ENCODE measurements at places on chromosomes 16 and 17. TPM values are rescaled to one million over a fixed set of nuclear protein-coding genes. Genes with fewer than 3 reads are reported as not detected.

The SLC12A3 gene
- total RNA-seq = not detected

The COX10 gene
- total RNA-seq = 31.0 TPM

The NPTX1 gene
- under 0.01 TPM for total RNA-seq

The PLA2G10 gene
- total RNA-seq = 0.66 TPM

The EVPL gene
- 224 TPM for total RNA-seq

The KRTAP9-8 gene
- not detected for total RNA-seq

The FOXC2 gene
- total RNA-seq = 0.23 TPM

The PLCG2 gene
- total RNA-seq = 6.5 TPM

GRCh38 chr16:86072328-86073102 is 173.6 kb downstream of the IRF8 start:
- no peak for DNase-seq

- no peak for DNase-seq
Measured at GRCh38 chr17:56891751-56892150, 22.1 kb downstream of the TRIM25 start.

GRCh38 chr16:72833482-72833881 is 214.4 kb downstream of the ZFHX3 start:
- no peak for DNase-seq

GRCh38 chr17:73465953-73466230 is 154.1 kb upstream of the CDC42EP4 start:
- DNase-seq = no peak

DNA sequence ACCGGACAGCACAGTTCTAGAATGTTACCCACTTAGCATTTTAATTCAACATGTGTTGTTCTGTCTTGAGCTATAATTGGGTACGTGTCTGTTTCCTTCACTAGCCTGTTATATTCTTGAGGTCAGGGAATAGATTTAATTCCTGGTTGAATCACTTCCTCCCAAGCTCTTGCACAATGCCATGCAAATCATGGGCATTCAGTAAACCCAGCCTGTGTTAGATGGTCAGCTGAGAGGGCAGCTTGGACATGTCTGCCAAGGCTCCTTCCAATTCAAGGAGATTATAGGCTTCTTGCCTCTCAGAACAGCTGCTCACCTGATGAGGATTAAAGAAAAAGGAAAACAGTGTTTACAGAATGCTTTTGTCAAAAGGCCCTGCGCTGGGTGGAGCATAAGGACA is 12.6 kb downstream of the C1QTNF1 start:
- DNase-seq = no peak

DNA sequence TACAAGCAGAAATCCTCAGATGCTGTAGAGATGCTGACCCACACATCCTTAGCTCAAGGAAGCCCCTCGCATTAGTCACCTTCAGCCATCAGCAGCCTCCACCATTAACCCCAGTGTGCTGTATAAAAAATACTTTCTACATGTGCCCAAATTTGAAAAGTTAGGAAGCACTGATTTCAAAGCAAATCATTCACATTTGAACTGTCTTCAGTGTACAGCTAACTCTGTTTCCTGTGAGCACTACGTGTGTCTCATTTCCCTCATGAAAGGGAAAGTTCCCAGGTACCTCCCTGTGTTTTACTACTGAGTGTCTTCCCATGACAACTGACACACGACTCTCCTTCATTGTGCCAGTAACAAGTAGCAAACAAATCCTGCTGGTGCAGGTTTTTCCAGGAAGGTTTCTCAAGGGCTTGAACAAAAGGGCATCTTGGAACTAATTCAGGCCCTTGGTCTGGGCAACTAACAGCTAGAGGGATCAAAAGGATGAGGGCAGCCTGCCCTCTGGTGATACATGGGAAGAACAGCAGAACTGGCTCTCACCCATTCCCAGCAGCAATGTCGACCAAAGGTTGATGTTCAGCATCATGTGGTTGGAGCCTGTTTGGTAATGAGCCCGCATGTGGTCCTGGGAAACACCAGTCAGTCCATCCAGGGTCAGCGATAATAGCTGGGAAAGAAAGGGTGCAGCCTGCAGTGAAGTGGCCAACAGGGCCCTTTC is 4.0 kb downstream of the SLC35B1 start:
- no peak for DNase-seq

- no peak for DNase-seq
Measured at GRCh38 chr17:38442548-38442947, 14.3 kb downstream of the ARHGAP23 start.

GRCh38 chr16:22116095-22116700 is 23.9 kb downstream of the VWA3A start:
- no peak for DNase-seq

GRCh38 chr17:63647936-63648335 is 25.7 kb downstream of the MAP3K3 start:
- DNase-seq = no peak

DNA sequence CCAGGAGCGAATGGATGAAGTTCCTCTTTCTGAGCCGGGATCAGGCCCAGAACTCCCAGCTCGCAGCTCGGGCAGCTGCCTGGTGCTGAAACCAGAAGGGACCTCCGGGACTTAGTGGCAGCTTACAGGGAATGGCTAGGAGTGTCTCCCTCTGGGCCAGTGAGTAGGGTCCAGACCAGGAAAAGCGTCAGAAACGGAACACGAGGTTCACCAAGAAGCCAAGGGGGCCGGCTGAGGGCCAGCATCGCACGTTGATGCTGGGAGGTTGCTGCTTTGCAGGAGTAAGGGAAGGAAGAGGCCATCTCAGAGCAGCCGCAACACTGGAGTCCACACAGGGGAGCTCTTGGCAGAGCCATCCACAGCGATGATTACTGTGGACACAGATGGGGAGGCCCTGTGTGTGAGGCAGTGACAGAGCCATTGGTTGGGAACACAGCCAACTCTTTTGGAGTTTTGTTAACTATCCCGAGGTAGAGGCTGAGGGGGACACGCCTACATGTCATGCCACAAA is 74.0 kb upstream of the CREBBP start:
- DNase-seq = no peak

- DNase-seq = no peak
Measured at GRCh38 chr17:66978514-66979061, 14.1 kb downstream of the CACNG4 start.

DNA sequence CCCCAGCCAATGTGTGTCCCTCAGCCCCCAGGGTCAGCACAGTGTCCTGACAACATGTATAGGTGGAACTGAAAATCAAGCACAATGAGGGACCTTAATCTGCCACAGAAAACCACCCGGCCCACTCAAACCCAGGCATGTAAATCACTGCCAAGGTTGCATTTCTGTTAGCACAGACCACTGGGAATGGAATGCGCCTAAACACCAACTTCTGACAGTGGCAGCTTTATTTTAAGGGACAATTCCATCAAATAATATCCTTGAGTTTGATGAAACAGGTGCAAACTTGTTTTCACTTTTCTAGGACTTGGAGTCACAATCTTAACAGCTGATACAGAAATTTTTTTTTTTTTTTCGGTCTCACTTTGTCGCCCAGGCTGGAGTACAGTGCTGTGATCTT is 37.3 kb upstream of the MRPS23 start:
- DNase-seq = no peak

GRCh38 chr16:88705076-88705684 is 1.0 kb downstream of the RNF166 start:
- DNase-seq = no peak

GRCh38 chr17:78434455-78435329 is 56.2 kb downstream of the PGS1 start:
- DNase-seq = no peak

GRCh38 chr16:83552228-83552627 is 255.6 kb upstream of the HSBP1 start:
- DNase-seq = no peak

DNA sequence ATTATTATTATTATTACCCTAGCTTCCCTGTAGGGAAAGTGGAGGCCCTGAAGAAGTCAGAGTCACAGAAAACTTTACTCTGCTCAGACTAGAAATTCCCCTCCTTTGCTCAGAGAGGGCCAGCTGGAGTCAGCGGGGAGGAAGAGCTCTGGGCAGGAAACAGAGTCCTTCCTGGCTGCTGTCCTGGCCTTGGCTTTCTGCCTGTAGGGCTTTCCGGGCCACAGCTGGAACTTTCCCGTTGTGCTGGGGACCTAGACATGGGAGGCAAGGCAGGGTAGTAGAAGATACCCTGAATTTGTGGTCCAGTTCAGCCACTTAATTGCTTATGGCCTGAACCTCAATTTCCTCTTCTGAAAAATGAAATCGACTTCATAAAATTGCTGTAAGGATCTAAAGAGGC is 14.0 kb upstream of the CCL2 start:
- no peak for DNase-seq

GRCh38 chr17:79627766-79628690 is 17.2 kb upstream of the RBFOX3 start:
- no peak for DNase-seq
